ENCODE measurements at places on chromosomes 2 and 18.
A peak's percentile ranks its signal among the peaks of the same experiment; 100 is the strongest.

- DNase-seq = peak; percentile 5
These were observed 368.4 kb downstream of the TXNL1 start for GRCh38 chr18:56269958-56270357.

- no peak for DNase-seq
These were observed 31.8 kb downstream of the RNU4ATAC start for GRCh38 chr2:121562269-121563176.

DNA sequence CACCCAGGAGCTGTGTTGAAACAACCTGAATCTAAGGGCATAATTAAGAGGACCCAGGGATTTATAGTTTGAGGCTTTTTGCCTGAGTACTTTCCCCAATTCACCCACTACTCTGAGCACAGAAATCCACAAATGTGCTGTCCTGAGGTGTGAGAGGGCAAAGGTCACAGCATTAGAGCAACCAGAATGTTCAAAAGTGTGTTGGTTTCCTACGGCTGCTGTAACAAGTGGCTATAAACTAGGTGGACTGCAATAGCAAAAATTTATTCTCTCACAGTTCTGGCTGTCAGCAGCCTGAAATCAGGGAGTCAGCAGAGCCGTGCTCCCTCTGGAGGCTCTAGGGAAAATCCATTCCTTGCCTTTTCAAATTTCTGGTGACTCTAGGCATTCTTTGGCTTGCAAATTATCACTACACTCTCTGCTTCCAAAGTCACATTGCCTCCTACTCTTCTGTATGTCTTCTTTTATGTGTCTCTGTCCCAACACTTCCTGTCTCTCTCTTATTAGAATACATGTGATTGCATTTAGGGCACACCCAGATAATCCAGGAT lies 91.4 kb upstream of the TACR1 start:
- DNase-seq = no peak

DNA sequence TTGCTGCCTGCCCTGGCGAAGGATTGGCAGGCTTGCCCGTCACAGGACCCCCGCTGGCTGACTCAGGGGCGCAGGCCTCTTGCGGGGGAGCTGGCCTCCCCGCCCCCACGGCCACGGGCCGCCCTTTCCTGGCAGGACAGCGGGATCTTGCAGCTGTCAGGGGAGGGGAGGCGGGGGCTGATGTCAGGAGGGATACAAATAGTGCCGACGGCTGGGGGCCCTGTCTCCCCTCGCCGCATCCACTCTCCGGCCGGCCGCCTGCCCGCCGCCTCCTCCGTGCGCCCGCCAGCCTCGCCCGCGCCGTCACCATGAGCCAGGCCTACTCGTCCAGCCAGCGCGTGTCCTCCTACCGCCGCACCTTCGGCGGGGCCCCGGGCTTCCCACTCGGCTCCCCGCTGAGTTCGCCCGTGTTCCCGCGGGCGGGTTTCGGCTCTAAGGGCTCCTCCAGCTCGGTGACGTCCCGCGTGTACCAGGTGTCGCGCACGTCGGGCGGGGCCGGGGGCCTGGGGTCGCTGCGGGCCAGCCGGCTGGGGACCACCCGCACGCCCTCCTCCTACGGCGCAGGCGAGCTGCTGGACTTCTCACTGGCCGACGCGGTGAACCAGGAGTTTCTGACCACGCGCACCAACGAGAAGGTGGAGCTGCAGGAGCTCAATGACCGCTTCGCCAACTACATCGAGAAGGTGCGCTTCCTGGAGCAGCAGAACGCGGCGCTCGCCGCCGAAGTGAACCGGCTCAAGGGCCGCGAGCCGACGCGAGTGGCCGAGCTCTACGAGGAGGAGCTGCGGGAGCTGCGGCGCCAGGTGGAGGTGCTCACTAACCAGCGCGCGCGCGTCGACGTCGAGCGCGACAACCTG lies at the start of gene DES:
Gene DES (plus strand): TSS at position 223 of the 857 bp plus-strand sequence. CDS start 86 bp downstream, at position 309.
- no peak for DNase-seq

DNA sequence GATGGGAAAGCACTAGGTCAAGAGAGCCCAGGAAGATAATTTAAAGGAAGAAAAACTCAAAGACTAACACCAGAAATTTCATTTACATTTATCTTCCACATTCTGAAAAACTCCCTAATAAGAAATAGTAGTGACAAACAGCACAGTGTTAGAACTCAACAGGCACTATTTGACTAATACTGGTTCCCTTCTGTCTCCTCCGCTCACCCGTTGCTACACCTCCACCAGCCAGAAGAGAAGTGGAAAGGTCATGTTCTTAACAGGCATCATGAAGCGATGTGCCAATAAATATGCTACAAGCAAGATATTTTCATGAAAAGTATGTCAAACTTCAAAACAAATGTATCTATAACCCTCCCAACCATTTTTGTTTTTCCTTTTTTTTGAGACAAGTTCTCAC lies 5.7 kb downstream of the ROCK1 start:
- DNase-seq = no peak

GRCh38 chr2:12737738-12738485 lies 21.2 kb downstream of the TRIB2 start:
- no peak for DNase-seq

DNA sequence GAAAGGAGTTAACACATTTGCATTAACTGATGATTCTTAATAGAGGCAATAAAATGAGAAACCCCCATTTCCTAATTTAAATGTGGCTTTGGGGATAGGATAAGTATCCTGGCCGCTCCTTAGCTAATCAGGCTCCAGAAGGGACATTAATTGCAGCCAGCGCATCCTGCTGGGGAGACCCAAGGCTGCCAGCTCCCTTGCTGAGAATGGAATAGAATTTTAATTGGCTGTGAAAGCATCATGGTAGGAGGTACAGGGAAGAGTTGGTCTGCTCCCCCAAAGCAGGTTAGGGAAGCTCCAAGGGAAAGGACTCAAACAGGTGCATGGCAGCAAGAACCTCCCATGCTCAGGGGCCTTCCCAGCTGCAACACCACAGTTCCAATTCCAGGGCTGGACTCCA lies 71.4 kb downstream of the MARCHF4 start:
- no peak for DNase-seq

DNA sequence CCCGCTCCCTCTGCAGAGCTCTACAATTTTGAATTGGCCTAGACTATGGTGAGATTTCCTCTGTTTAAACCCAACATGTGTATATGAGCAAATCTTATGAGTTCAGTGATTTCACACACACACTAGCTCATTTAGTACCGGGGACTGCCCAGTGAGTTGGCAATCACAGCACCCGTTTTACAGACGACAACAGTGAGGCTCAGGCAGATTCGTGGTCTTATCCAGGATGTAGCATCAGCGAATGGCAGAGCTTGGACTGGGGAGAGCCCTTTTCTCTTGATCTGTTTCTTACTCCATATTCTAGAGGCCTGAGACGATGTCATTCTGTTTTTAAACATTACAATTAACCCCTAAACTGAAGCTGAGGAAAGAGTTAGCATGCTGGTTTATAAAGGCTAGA lies 419.9 kb downstream of the NBAS start:
- no peak for DNase-seq

GRCh38 chr2:28543316-28544035 lies 47.6 kb downstream of the PLB1 start:
- DNase-seq = peak; percentile 15

GRCh38 chr2:68438455-68439303 lies 28.4 kb downstream of the FBXO48 start:
- no peak for DNase-seq

DNA sequence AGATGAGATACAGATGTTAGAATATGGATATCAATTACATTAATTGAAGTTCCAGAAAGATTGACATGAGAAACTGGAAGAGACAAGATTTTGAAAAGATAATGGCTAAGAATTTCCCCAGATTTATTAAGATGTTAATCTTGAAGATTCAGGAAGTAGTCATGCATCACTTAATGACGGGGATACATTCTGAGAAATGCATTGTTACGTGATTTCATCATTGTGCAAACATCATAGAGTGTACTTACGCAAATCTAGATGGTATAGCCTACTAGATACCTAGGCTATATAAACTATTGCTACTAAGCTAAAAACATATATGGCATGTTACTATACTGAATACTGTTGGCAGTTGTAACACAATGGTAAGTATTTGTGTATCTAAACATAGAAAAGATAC lies 6.8 kb upstream of the CHMP3 start:
- no peak for DNase-seq

DNA sequence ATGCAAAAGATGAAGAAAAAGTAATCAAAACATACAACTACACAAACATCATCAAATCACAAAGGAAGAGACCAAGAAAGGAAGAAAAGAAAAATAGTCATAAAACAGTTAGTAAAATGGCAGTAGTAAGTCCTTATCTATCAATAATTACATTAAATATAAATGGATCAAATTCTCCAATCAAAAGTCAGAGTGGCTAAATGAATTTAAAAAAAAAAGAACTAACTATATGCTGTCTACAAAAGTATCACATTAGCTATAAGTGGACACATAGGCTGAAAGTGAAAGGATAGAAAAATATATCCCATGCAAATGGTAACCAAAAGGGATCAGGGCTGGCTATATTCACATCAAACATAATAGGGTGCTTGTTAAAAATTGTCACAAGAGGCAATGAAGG lies 116.5 kb downstream of the NOL4 start:
- DNase-seq = no peak

GRCh38 chr18:73859837-73860397 lies 287.7 kb downstream of the FBXO15 start:
- no peak for DNase-seq

- peak; percentile 89 for DNase-seq
These were observed at the start of gene CSRNP3 for GRCh38 chr2:165469417-165469816. CSRNP3 (plus strand) TSS chr2:165469698; CDS start chr2:165595066, 125,368 bp downstream.

GRCh38 chr18:1133541-1133940 lies 228.9 kb downstream of the ADCYAP1 start:
- DNase-seq = no peak

DNA sequence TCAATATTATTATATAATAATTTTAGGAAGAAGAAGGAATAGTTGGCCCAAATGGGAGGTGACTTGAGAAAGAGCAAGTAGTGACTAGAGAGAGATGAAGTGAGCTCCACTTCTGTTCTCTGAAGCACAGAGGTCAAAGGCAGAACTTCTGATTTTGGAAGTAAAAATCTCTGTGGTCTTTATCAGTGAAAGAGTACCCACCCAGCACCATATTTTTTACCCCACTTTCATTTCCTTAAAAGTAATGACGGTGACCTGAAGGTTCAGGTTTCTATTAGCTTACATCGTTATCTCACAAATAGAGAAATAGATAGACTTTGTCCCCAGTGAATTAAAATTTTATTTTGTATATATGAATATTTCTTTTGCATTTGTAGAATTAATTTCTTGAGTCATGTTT lies 95.3 kb downstream of the CDH7 start:
- no peak for DNase-seq

DNA sequence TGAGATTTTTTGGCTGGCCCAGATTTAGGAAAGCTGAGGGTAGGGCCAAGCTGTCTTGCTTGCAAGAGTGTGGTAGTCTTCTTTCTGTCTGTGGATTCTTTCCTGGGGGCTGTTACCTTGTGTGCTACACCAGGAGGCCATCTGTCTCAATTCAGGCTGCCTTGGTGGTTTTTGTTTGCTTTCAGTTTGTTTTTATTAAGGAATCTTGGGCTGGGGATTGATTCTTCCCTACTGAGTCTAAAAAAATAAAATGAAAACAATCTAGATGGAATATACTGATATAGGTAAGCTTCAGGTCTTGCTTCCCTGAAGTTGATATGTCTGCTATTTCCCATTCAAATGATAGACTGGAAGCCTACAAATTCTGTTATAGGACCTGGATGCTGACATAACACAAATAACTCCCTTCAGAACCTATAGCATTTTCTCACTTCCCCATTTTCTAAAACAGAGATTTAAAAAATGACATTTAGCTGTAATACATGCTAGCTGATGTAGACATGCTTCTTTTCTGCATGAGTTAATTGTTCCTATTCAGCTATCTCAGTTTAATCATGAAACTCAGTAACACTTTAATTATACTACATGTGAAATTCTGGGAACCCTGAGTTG lies 5.3 kb downstream of the LHCGR start:
- no peak for DNase-seq

DNA sequence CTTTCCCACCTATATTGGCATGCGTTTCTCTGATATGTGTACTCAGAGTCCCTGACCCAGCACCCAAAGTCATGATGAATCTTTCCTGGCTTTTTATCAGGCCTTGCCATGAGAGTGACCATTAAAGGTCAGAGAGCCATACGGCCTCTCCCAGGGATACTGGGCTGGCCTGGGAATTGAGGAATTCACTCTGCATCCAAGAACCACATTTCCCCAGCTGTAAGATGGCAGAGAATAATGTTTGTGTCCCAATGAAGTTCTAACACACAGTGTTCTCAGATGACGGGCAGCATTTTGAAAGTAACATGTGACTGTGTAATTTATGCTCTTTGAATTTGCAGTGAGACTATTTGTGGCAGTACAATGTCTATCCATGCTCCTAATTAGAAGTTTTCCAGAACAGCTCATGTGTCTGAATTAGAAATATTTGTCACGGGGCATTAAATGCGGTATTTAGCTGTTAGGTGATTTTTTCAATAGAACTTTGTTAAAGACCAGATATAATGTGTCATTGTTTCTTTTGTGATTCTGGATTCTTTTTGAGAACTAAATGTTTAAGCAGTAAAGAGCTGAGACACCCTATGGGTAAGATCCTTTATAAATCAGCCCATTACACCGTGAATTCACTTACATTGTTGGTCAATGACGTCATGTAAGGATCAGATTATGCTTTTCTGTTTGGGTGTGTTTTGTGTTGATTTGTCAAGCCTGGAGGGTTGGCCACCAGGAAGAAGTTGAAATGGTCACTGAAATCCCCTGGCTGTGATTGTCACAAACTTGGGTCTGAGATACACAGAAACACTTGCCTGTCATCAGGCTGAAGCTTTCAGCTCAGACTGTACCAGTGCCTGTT lies 7.3 kb upstream of the SLC3A1 start:
- DNase-seq = peak; percentile 53

DNA sequence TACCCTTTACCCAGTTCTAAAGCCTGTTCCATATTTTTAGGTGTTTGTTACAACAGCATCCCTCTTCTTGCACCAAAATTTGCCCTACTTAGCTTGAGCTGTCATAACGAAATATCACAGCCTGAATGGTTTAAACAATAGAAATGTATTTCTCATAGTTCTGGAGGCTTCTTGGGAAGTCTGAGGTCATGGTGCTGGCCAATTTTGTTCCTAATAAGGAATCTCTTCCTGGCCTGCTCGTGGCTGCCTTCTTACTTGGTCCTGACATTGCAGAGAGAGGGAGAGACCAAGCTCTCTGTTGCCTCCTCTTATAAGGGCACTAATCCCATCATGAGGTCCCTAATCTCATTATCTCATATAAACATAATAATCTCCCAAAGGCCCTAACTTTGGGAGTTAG lies 267.8 kb downstream of the PID1 start:
- no peak for DNase-seq

DNA sequence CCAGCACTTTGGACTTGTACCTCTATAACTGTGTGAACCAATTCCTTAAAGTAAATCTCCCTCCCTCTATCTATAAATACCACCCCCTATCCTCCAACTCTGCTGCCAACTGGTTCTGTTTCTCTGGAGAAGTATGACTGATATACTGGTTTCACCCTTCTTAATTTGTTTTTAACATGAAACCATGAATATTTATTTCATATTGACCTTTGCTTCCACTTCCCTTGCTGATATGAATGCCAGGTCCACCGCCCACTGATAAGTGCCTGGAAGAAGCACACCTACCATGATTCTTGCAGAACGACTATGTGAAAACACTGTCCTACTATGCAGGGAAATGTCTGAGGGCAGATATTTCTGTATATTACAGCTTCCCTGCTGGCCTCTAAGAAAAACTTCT lies 131.6 kb downstream of the GAREM1 start:
- no peak for DNase-seq

- DNase-seq = no peak
These were observed 62.4 kb upstream of the TCF4 start for GRCh38 chr18:55650363-55650870.
